ENCODE measurements at places on chromosomes 4 and X.

DNA sequence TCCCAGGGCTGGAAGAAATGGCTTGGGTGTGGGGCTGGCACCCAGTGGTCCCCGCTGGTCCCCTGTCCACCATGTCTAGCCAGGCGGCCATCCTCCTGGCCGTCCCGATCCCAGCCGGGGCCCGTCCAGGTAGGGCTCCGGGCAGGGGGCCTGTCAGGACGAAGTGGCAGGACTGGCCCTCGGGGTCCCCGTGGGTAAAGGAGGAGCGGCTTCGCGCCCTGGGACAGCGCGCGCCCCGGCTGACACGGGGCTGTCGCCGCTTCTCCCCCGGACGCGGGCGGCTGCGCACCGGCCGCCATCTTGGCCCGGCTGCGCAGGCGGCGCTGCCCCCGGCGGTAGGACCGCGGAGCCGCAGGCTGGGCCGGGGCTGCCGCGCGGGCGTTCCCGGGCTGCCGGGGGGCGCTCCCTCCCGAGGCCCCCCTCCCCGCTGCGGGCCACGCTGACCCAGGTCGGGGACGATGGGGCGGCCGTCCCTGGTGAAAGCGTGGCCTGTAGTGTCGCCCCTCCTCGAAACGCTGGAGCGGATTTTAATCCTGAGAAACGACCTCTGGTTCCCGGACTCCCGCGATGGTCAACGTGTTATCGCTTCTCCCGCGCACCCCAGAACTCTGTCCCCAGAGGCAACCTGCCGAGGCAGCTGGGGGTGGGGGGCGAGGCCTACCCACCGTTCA lies 60.4 kb upstream of the BCOR start:
- DNase-seq = peak; percentile 16

- no peak for DNase-seq
These were observed 4.4 kb downstream of the ZFYVE28 start for GRCh38 chr4:2413821-2414610.

GRCh38 chr4:155762334-155762733 lies 3.5 kb downstream of the GUCY1B1 start:
- no peak for DNase-seq

- no peak for DNase-seq
These were observed 17.1 kb upstream of the GPRIN3 start for GRCh38 chr4:89324671-89325070.

GRCh38 chr4:6918338-6918737 lies 8.7 kb downstream of the TBC1D14 start:
- DNase-seq = no peak

GRCh38 chr4:31086756-31087330 lies 366.7 kb downstream of the PCDH7 start:
- DNase-seq = no peak

DNA sequence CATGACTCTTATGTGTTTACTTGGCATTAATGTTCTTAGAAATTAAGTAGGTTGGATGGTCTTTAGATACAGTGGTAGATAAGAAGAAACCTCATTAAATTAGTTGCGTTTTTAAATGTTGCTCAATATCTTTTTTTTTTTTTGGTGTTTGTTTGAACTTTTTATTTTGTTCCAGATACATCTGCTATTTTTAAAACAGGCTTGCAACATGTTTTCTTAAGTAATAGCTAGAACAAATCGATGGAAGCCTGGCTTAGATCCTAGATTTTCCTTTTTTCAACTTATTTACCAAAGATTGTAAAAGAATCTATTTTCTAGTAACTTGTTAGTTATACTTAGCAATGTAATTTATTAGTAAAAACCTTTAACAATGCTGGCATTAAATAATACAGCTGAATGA lies 9.3 kb downstream of the CNKSR2 start:
- no peak for DNase-seq

- DNase-seq = no peak
These were observed 7.8 kb upstream of the TMEM144 start for GRCh38 chr4:158202481-158202880.

GRCh38 chr4:183337349-183337748 lies 15.1 kb upstream of the CLDN24 start:
- no peak for DNase-seq

- DNase-seq = no peak
These were observed 299.1 kb downstream of the EVC2 start for GRCh38 chr4:5409237-5409636.

Data from NCI-H524 (cell line).